Fibroblast of pulmonary artery (primary cell): ENCODE measurements at places on chromosomes 5 and 9.

- no peak for DNase-seq
Measured at GRCh38 chr5:149388498-149389190, 9.6 kb upstream of the IL17B start.

DNA sequence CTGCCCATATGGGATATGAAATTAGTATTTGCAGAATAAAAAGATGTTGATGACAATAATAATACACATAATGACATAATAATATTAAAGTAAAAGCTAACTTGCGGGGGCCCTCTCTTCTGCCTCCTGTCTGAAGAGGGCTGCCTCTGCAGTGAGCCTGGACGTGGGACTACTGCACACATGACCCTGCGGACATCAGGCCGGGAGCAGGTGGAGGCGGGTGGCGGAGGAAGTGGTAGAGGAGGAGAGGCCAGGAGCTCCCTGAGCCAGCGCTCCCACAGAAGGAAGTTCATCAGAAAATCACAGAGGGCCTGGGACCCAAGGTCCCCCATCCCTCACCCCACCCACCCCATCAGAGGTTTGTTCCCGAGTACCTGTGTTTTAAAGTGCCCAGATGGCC lies 60.5 kb downstream of the ROPN1L start:
- DNase-seq, result no peak

DNA sequence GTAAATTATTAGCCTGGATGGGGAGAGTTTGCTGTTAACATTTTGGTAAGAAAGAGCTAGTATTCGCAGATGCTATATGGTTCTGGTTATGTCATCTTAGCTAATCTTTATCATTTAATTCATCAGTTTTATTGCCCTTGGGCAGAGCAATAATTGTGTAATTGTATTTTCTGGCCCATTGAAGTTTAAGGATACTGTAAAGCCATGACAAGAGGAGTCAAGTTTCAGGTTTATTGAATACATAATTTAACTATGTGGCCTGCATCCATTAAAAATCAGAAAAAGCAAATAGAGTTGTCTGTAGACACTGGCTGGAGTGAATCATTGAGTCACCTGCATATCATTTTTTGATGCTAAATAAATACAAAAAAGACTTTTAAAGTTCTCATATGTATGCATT lies 255.8 kb downstream of the PRELID2 start:
- DNase-seq, result no peak

DNA sequence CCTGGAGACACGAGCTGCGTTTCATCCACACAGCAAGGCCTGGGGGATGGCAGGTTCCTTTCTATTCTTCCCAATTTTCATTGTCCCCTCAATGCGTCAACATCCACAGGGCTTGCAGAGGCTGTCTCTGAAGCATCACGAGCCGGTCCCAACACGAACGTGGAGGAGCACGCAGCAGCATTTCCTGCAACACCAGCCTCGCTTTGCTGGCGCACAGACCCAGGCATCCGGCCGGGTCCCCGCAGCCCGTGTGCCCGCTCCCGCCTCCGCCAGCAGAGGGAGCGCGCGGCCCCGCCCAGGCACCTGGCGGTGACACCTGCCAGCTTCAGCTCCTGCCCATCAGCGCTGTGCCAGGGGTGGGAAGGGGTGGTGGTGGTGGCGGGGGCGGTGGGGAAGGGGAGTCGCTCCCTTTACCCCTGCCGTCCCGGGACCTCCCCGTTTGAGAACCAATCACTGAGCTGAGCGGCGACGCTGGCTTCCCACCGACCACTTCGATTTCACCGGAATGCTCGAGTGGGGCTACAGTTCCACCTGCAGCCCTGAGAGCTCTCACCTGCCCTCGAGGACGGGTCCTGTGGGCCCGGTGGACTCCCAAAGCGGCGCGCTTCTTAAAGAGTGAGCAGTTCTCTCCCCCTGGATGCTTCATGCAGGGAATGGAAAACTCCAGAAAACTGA lies 464.5 kb downstream of the ICE1 start:
- no peak for DNase-seq

GRCh38 chr9:71270554-71270953 lies 149.1 kb upstream of the TRPM3 start:
- DNase-seq, result no peak

DNA sequence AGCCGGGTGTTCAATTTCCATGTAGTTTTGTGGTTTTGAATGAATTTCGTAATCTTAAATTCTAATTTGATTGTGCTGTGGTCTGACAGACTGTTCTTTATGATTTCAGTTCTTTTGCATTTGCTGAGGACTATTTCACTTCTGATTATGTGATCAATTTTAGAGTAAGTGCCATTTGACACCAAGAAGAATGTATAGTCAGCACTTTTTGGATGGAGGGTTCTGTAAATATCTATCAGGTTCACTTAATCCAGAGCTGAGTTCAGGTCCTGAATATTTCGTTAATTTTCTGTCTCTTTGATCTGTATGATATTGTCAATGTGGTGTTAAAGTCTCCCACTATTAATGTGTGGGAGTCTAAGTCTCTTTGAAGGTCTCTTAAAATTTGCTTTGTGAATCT lies 944.9 kb downstream of the TLE4 start:
- DNase-seq, result no peak

DNA sequence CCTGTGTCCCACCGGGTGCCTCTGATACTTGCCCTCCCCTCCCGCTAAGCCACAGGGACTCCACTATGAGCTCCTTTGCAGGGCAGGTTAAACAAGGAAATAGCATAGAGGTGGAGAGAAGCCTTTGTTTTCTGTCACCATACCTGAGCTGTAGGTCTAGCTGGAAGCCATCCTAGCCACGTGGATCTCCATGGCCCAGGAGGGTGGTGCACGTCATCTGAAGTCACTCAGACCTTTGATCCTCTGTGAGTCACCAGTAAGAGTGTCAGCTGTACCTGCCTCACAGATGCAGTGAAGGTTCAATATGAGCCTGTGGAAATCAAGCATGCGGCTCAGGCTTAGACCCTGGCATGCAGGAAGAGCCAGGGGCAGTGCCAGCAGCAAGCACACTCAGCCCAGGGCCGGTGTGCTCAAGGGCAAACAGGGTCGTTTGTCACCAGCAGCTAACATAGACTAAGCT lies 55.1 kb downstream of the ASS1 start:
- no peak for DNase-seq

DNA sequence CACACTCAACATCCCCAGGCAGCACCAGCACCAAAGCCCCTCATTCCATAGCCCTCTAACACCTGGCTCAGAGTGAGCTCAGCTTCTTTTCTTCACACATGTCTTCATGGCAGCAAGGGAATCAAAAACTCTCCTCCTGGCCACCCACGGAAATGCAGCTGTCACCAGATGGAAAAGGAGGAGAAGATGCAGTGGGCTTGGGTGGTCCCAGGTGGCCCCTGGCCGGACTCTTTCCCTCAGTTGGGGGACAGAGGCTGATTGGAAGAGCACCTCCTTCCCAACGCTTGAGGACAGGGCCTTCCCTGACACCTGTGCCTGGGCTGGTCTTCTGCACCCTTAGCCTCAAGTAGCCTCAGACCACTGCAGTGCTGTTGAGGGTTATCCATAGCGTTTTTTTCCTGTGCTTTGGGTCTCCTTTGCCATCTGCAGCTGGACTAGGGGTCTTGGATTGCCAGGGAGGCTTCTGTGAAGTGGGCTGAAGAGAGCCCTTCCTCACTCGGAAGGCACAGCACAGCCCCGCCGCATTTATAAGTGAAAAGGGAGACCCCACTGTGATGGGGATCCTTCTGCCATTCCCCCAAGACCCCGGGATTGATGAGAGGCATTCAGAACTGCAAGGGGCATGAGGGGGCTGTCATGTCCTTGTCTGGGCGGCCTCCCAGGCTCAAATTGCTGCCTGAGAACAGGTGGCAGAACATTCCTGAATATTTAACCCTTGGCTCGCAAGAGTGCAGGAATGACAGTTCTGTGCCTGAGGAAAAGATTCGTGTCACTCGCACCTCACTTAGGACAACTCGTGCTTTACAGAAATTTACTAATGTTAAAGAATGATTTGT lies 200.0 kb downstream of the AUH start:
- no peak for DNase-seq

GRCh38 chr9:86321373-86321772 lies 32.8 kb downstream of the TUT7 start:
- DNase-seq, result peak; percentile 87

DNA sequence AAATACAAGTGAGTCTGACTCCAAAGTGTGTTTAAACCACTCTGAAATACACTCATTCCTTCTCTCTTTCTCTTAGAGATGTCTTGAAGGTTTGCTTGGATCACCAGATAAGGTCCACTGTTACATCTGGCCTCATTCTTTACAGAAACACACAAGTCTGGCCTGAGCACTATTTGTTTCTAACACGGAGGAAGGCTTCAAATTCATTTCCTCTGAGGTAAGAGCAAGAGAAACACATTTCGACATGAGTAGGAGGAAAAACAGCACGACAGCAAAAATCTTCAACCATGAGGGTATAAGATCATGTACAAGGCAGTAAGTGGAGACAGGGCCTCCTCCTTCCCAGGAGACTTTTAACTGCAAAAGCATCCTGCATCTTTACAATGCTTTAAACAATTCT lies 8.0 kb downstream of the SIL1 start:
- peak; percentile 94 for DNase-seq

- peak; percentile 12 for DNase-seq
Measured at GRCh38 chr5:107743373-107744000, 72.8 kb upstream of the EFNA5 start.

DNA sequence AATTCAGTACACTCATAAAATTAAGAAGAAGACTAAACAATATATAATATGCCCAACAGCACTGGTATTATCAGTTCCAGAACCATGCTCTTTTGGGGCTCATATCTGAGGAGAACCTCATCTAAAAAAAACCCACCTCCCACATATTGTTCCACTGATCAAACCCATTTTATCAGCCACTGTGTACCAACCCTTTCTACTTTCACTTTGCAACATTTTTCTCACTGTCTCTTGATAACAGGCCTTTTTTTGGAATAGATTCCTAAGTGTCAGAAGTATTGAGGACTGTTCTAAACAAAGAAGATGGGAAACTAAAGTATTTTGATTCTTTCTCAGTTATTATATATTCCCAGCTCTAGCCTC lies 173.2 kb downstream of the GABRB2 start:
- DNase-seq, result no peak

GRCh38 chr5:134874831-134875655 lies 872 bp downstream of the TXNDC15 start:
- DNase-seq, result peak; percentile 84

- DNase-seq, result no peak
Measured at GRCh38 chr9:80885894-80886293, 803.5 kb downstream of the TLE1 start.

GRCh38 chr9:75664597-75664996 lies 225.9 kb upstream of the PCSK5 start:
- DNase-seq, result no peak

DNA sequence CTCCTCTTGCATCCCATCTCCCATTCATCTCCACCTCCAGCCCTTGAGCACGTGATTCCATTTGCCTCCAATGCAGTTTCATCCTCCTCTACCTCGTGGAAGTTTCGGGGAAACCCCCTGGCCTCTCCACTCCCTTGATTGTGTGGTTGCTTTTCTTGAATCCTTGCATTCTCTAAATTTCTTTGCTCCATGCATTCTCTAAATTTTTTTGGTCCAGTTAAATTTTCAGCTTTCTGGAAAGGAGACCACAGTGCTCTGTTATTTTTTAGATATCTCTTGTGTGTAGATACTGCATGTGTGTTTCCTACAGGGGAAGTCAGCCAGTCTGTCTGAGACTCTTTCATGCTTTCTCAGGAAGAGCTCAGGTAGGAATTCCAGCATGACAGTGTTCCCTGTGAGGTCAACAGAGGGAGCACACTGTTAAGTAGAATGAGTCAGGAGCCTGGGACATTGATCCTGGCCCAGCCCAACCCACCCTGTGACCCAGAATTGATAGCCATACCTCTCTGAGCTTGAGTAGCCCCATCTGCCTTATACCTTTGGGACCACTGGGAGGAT lies 52.8 kb downstream of the AMBP start:
- peak; percentile 3 for DNase-seq

DNA sequence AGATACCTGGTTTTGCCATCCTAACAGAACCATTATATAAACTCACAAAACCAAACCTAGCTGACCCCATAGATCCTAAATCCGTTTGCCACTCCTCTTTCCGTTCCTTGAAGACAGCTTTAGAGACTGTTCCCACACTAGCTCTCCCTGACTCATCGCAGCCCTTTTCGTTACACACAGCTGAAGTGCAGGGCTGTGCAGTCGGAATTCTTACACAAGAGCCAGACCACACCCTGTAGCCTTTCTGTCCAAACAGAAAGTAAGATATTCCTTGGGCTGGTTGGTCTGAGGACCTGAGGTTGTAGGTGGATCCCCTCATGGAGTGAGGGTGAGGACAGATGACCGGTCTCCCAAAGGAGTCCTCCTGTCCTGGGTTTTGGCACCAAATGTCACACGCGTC lies 56.7 kb upstream of the NAA35 start:
- DNase-seq, result no peak

- peak; percentile 89 for DNase-seq
Measured at GRCh38 chr5:39518516-39518915, 93.7 kb upstream of the DAB2 start.

DNA sequence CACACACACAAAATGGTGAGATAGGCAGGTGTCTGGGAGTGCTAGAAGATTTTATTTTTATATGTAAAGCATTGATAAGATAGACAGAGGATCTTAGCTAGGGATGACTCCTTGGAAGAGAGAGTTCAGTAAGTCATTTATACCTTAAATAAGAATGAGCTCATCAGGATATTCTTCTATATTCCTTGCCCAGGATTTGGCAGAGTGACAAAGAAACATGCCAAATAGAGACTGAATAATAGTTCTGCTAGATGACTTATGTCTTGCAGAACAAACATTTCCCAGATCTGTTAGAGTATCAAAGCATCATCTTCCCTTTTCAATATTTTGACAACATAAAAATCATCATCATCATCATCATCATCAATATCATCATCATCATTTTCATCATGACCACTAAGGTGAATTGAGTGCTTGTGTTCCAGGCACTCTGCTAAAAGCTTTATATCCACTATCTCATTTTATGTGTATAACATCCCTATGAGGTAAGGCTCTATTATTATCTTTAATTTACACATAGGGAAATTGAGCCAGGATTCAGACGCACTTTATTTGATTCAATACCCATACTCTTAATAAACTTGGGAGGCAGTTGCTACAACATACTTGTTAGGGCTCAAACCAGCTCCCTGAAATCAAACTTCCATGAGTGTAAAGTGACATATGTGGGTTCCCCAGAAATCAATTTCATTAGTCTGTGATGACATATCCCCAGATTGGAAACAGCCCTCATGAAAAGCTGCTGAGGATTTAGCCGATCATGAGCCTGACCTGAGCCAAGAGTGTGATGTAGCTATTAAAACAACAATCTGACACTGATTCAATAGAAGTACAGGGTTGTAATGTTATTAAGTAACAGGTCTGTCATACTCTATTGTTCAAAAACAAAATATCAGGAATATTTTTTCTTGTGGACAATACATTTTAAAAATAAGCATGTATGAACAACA lies 176.3 kb upstream of the SEMA6A start:
- no peak for DNase-seq

GRCh38 chr5:110343616-110344015 lies 382.9 kb downstream of the TMEM232 start:
- DNase-seq, result no peak

GRCh38 chr5:169765176-169765996 lies 128.3 kb downstream of the DOCK2 start:
- no peak for DNase-seq
